ENCODE measurements at places on chromosomes 12 and 14.

DNA sequence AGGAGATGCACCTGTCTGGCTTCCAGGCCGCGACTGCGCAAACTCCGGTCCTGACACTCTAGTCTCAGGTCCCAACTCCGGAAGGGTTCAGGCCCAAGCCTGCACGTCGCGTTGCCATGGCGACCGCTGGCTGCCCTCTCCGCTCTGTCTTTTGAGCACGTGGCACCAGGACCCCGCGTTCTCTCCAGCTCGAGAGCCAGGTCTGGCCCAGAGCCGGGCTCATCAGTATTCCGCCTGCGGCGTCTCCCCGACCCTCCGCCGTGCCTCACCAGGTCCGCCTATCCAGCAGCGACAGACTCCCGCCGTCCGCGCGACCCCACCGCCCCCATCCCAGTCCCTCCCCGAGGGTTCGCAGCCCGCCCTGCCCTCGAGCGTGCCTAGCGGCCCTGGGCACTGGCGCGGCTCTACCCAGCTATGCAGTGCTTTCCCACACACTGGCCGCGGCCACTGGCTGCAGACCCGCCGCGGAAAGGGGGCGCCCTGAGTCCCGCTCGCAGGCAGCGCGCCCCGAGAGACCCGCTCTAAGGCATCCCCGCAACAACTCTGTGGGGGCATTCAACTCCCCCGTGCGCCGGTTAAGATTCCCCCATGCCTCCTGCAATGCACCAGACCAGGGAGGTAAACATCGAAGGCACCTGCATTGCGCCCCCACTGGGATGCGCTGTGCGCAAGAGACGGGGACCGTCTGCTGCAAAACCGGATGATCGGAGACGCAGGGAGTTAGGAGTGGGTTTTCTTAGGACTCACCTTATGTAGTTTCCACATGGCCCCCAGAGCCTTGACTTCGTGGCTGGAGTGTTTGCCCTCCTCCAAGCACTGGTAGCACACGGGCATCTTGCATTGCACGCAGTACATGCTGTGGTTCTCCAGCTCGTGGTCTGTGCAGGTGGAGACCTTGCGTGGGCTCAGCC is 1.3 kb downstream of the TRIM9 start:
- no peak for ATAC-seq

DNA sequence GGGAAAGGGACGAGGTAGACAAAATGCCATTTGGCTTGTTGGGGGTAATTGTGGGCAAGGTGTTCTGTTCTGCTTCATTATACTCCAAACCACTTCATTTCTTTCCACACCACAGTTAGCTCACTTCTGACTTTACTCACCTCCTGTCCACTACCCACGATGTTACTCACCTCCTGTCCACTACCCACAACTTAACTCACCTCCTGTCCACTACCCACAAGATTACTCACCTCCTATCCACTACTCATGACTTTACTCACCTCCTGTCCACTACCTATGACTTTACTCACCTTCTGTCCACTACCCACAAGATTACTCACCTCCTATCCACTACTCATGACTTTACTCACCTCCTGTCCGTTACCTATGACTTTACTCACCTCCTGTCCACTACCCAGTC is 10.1 kb upstream of the TWF1 start:
- no peak for ATAC-seq

DNA sequence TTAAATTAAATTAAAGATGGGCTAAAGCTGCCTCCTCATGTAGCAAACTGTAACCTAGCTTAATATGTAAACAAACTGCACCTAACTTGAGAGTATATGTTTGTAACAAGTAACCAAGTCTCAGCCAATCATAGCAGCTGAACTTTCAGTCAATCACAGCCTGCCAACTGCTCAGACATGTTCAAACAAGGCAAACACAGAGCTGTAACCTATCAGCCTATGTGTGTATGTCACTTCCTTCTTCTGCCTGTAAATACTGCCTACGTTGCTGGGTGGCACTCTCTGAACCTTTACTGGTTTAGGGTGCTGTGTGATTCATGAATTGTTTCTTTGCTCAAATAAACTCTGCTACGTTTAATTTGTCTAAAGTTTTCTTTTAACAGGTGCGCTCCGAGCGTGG is 2.9 kb downstream of the SERPINA6 start:
- ATAC-seq: no peak

GRCh38 chr12:26292596-26292995 is 97.2 kb downstream of the SSPN start:
- ATAC-seq: no peak

DNA sequence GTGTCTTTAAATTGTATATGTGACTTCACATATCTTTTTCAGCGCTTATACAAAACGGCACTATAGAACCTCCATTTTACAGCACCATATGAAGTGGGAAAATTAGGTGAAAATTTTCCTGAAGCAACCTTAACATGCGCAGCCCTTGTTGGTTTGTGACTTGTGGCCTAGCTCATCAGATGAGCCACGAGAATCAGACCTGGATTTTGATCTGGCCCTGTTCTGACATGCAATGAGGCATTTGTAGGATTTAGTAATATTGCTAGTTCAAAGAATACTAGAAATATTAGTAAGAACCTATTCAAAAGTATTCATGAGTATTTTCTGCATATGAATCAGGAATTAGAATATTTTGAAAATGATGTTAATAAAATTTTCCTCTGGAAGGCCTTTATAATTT is 2.9 kb downstream of the CDKN1B start:
- no peak for ATAC-seq

- ATAC-seq: peak; percentile 66
Measured at GRCh38 chr12:118060301-118061010, 523 bp downstream of the WSB2 start.

DNA sequence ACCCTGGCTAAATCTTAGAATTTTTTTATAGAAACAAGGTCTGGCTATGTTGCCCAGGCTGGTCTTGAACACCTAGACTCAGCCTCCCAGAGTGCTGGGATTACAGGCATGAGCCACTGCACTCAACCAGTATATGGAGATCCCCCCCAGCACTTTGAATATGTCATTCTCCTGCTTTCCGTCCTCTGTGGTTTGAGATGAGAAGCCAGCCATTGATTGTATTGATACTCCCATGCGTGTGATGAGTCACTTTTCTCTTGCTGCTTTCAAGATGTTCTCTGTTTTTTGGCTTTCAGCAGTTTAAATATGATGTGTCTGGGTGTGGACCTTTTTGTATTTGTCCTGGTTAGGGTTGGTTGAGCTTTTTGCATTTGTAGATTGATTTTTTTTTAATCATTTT is 75.2 kb upstream of the DNM1L start:
- peak; percentile 39 for ATAC-seq

- ATAC-seq: no peak
Measured at GRCh38 chr12:112117685-112118084, 7.7 kb upstream of the TRAFD1 start.

DNA sequence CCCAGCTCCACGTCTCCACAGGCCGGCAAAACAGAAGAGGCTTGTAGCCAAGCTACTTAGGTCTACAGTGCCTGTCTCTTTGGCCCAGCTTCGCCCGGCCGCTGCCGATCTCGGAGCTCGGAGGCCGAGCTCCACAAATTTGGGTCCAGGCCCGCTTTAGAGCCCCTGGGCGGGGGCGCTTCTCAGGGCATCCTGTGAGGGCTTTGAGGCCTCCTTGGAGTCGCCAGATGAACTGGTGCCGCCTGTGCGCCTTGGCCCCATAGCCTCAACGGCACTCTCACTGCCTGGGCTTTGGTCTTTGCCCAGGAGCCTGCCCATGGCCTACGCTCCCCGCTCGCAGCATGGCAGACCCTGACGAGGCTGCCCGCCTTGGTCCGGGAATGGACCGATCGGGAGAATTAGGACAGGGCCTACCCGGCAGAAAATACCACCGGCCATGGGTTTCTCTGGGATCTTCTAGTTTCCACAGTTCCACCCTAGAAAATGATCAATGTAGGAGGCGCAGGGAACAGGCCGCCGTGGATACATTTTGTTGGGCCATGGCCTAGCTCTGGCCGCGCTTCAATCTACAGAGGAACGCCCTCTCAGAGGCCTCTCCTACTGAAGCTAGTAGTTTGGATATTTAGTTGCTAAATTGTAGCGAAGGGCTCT is 953 bp upstream of the NKX2-8 start:
- no peak for ATAC-seq

- ATAC-seq: peak; percentile 33
Measured at GRCh38 chr14:92460916-92461579, 52.5 kb upstream of the RIN3 start.

DNA sequence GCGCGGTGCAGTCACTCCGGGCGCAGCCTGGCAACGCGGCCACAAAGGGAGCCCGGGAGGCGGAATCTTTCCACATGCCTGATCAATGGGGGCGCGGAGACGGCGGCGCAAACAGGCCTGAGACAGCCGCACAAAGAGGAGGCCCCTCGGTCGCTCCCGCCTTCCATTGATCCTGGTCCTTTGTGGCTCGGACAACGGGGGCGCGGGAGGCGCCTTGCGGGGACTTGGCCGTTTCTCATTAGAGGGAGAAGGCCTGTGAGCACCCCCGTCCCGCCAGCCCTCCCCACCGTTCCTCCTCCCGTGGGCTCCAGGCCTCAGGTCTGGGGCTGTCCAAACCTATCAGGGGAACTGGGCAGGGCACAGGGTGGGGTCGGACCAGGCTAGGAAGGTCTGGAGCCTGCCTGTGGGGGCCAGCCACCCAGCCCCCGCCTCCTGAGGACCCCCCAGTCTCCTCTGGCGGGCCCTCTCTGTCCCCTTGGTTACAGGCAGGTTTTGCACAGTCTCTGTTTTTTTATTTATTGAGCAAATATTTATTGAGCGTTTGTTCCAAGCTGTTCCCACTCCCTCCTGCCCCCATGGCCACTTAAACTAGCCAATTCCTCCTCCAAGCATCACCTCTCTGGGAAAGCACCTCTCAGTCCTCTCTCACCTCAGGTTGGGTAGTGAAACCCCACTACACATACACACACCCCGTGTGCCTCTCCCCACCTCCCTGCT is 29.0 kb upstream of the MSI1 start:
- no peak for ATAC-seq

- ATAC-seq: no peak
Measured at GRCh38 chr12:87365423-87365822, 663.8 kb downstream of the C12orf50 start.

DNA sequence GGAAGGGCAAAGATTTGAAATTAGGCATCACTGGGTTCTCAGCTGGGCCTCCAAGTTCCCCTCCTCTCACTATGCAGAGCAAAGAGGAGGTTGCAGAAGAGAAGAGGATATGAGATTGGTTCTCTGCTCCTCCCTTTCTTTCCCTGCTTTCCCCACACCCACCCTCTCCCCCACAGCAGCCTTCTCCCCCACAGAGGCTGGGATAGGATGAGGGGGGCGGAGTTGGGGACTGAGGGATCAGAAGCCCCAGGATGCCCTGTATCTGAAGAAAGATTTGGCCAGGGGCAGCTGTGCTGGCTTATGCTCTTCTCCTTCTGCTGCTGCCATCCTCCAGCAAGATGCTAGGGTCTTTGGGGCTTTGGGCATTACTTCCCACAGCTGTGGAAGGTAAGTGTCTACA is at the start of gene AMHR2:
Gene AMHR2 (plus strand): TSS at position 259 of the 400 bp plus-strand sequence. CDS start 80 bp downstream, at position 339.
- ATAC-seq: no peak

DNA sequence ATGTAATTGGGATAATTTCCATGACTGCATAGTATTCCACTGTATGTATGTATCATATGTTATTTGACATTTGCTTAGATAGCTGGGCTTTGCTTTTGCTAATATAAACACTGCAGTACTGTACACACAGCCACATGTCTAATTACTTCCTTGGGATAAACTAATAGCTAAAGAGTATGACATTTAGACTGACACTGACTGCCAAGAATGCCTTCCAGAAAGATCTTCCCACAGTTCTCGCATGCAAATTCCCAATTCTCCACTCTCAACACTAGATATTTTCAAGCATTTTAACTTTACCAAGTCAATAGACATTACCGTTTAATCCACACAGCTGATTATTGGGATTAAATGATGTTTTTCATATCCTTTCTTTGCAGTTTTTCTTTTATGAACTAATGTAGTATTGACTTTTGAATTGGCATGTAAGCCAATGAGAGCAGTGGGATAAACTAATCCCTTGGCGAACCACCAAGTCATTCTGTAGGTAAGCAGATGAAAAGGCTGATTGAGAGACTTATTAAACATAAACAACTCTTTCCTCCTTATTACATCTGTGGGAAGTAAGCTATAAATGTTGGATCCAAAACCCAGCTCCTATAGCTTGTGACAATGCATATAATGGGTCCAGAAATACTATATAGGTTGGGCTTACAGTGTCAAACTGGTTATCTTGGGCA is 55.5 kb downstream of the STON2 start:
- no peak for ATAC-seq

GRCh38 chr12:3480764-3481163 is 10.2 kb upstream of the PRMT8 start:
- ATAC-seq: no peak

DNA sequence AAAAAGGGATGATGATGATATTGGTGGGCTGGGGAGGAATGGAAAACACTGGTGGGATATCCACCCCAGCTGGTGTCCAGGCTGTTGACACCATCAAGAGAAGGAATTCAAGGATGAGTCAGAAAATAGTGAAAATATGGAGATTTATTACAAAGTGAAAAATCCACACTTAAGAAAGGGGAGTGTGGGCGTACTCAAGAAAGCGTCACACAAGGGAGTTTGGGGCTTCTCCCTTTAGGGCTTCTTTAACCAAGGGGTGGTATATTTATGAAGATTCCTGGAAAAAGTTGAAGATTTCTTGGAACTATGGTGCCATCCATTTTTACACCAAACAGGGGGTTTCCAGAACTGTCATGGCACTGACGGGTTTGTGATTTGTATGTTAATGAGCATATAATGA is 63.1 kb upstream of the ARID2 start:
- no peak for ATAC-seq

- ATAC-seq: no peak
Measured at GRCh38 chr12:160858-161257, 53.1 kb downstream of the SLC6A12 start.

GRCh38 chr12:62724947-62725451 is 210.0 kb downstream of the PPM1H start:
- peak; percentile 95 for ATAC-seq

DNA sequence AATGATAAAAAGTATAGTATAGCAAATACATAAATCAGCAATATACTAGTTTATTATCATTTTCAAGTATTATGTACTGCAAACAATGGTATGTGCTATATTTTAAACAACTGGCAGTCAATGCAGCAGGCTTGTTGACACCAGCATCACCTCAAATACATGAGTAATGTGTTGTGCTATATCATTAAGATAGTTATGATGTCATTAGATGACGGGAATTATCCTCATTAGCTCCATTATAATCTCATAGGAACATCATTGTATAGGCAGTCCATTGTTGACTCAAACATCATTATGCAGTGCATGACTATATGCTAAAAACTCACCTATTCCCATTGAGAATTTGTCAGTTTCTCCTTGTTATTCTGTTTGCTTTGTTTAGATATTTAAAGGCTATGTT is 85.4 kb downstream of the PRKD1 start:
- ATAC-seq: no peak

- ATAC-seq: no peak
Measured at GRCh38 chr14:78074561-78074960, 95.6 kb upstream of the NRXN3 start.

- no peak for ATAC-seq
Measured at GRCh38 chr14:64253672-64254071, 40.5 kb downstream of the ESR2 start.

DNA sequence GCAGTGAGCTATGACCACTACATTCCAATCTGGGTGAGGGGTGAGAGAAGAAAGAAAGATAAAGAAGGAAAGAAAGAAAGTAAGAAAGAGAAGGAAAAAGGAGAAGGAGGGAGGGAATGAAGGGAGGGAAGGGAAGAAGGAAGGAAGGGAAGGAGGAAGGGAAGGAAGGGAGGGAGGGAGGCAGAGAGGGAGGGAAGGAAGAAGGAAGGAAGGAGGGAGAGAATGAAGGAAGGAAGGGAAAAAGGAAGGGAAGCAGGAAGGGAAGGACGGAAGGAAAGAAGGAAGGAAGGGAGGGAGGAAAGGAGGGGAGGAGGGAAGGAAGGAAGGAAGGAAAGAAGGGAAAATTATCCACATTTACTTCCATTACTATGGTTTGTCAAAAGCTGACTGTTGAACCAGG is 39.4 kb upstream of the HOXC13 start:
- ATAC-seq: no peak
